Panc1 (cell line): ENCODE measurements at places on chromosomes 7 and 10.

DNA sequence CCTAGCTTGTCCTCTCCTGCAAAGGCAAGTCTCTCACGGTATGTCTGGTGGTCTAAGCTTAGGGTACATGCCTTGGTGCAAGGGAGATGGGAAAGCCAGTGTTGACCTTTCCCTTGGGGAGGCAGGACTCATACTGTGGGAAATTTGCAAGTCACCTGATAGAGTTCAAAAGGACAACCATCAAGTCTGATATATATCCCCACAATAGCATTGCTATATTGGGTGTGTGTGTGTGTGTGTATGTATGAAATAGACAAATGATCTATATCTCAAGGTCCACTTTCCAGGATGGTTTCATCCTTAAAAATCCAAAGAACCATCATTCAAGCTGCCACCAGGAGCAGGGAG, 12.2 kb upstream of the FFAR4 start:
- no peak for DNase-seq

- no peak for DNase-seq
Measured at GRCh38 chr10:32338262-32338661, 8.7 kb downstream of the EPC1 start.

GRCh38 chr7:139104091-139104450, 5.4 kb downstream of the ZC3HAV1 start:
- no peak for DNase-seq

DNA sequence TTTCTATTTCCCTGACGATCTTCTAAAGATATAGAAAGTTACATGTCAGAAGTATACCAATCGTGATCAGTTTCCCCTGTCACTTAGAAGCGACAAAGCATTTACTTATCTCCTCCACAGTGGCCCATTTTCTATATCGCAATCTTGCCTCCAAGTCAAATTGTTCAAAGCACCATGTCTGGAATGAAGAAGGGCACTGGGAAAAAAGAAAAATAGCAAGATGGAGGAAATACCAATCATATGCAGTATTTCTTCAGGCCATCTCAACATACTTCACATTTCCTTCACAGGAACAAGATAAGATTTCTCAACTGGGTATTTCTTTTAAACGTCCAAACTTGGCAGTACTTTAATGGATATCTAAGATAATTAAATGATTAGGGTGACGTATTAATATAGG, 63.3 kb upstream of the IL6 start:
- no peak for DNase-seq

DNA sequence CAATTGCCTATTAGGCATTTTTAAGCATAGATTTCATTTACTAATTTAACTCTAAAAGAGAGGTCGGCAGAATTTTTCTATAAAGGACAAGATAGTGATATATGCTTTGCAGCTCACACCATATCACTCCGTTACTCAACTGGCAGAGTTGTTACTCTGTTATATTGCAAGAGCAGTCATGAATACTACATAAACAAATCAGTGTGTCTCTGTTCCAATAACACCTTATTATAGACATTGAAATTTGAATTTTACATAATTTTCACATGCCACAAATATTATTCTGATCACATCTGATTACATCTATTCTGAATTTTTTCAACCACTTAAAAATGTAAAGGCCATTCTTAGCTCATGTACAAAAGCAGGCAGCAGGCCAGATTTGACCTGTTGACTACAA, 853.9 kb upstream of the LRRTM3 start:
- DNase-seq = no peak

DNA sequence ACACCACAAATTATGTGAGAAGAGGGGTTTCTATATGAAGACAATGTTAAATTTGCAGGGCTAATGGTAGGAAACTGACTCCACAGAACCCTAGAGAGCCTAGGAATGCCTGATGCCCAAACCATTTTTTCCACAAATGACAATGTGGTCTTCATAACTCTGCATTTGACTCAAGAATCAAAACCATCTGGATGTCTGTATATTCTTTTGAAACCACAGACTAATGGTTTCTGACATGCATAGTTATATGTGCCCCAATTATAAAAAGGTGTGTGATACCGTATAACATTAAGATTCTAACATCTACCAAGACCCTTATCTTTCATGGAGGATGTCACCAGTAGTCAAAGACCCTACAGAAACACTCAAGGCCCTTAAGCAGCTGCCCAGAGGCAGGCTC, 20.3 kb downstream of the SEC61G start:
- no peak for DNase-seq

- no peak for DNase-seq
Measured at GRCh38 chr7:65342723-65343629, 30.7 kb upstream of the ZNF92 start.

- DNase-seq = no peak
Measured at GRCh38 chr7:90568213-90568612, 27.9 kb upstream of the CDK14 start.

DNA sequence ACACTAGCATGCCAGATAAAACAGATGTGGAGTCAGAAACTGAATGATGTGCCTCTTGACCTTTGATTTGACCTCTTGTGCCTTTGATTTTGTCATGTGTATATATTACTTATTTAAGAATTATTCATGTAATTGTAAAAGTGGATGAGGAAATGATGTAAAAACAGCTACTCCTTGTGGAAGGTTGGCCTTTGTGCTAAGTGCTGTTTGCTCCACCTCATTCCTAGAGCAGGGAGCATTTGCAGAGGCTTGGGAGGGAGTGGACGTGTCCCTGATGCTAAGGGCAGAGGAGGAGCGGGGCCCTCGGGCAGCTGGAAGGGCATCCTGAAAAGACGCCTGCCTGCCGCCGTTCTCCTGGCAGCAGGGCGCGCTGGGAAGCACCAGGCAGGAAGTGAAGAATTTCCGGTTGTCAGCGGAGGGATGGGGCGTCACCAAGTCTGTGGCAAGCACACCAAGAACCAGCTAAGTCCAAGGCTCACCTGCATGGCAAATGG, 197.6 kb upstream of the ZNF32 start:
- DNase-seq = no peak

- no peak for DNase-seq
Measured at GRCh38 chr10:23453465-23453864, 14.6 kb downstream of the OTUD1 start.

- DNase-seq = no peak
Measured at GRCh38 chr10:102741726-102742237, 2.0 kb upstream of the WBP1L start.

DNA sequence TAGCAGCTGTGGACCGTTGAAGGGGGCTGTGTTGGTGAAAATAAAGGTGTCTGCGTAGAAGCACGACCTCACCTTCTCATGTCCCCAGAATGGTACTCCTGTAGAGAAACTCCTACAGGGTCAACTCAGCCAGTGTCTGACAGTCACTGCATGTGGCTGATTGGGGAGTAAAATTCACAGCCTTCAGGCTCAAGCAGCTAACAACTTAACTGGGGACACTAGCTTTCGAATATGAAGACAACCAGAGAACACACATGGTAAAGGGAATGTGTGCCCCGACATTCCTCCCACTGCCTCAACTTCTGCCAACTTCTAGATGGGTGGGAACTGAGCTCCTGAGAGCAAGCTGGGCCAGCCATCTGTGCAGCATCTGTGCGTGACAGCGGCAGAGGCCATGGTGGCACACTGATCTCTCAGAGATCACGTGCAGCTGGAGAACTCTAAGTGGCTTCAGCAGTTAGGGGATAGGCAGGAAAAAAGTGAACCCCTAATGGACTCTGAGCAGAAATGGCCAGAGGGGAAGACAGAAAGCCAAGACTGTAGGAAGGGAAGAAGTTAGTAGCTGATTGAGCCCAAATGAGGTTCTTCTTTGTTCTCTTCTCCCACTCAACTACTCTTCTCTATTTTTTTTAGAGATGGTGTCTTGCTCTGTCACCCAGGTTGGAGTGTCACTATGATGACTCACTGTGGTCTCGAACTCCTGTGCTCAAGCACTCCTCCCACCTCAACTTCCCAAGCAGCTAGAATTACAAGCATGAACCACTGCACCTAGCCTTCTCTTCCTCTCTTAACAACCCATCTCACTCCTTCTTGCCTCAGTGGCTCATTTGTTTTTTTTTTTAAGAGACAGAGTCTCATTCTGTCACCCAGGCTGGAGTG, 280.8 kb downstream of the ZEB1 start:
- DNase-seq = no peak

GRCh38 chr10:11231285-11231684, 213.6 kb downstream of the CELF2 start:
- no peak for DNase-seq

DNA sequence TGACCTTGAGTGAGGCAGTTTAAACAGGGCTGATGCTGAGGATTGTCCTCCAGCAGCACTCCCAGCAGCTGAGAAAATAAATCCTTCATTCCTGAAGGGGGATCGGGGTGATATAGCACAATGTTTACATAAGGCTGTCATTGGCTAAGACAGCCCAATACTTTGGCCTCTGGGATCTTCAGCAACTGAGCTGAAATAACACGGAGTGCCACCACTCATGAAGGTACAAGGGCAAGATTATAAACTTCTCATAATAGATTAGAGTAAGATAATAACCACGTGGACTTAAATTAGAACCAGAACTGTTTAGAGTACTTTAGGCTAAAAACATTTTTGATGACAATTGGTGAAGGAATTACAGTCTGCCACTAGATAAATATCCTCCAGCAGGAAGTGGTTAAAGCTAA, 70.0 kb upstream of the PAPSS2 start:
- DNase-seq = no peak

DNA sequence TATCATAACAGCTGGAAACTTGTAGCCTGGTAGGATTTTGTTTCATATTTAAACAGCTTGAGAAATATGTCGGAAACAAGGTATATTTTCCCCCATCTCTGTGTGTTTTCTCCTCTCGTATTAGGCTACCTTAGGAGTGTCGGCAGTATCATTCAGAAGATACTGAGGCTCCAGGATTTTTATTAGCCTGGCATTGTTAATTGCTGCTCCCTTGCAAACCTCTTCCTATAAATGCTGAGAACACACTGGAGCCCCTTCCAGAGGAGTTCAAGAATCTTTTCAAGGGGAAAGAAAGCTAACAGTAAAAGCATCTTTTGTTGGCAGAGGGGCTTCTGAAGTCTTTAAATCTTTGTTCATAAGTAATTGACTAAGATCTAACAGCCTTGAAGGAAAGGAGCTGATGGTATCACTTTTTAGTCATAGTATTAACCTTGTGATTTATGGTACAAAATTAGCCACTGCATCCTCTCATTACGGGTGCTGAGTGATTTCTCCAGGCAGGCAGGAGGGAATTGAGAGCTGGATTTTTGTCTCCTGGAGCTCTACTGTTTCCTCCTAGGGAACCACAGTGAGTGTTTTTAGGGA, 998.7 kb downstream of the LRMDA start:
- no peak for DNase-seq

DNA sequence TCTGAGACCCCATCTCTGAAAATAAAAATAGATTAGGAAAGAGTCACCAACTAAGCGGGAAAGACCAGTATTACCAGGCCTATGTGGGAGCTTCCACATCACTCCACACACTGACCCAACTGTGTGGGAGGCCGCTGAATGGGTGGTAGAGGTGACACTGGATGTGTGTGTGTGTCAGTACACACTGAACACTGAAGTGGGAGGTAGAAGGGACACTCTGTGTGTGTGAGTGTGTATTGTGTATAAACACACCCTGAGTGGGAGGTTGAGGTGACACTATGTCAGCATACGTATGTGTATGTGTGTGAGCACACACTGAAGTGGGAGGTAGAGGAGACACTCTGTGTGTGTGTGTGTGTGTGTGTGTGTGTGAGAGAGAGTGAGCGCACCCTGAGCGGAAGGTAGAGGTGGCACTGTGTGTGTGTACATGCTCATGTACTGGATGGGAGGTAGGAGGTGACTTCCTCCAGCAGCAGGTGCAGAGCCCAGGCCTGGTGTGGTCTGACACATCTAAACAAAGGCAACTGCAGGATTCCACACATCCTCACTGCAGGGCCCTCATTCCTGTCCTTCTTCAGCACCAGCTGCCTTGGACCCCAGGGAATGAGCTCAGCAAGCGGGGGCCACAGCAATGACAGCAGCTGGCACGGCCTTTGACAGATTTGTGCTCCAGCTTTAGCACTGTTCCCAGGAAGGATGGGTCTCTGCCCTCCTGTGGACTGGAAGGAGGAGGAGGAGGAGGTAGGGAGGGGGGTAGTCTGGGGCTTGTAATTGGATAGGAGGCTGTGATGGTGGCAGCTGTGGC, 26.5 kb upstream of the RBM20 start:
- no peak for DNase-seq

- no peak for DNase-seq
Measured at GRCh38 chr10:124722798-124723783, 21.1 kb downstream of the FAM53B start.

- DNase-seq = no peak
Measured at GRCh38 chr10:84845628-84846261, 517.4 kb downstream of the CCSER2 start.

DNA sequence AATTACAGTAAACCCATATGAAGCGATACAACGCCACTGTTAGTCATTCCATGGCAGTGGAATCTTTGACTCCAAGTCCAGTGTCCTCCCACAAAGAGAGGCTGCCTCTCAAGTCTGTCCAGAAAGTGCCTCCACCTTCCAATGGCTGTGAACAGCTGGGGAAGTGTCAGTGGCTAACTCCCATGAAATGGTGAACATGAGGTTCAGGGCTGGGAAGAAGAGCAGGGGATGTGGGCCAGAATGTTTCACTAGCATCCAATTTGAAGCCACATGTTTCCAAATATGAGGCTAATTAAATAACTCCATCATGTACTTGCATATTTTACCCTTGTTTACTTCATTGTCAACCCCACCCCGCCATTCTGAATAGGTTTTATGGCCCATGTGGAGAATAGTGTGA, 53.1 kb upstream of the CHST15 start:
- no peak for DNase-seq

GRCh38 chr10:132403511-132404168, 6.6 kb downstream of the PWWP2B start:
- DNase-seq = no peak

DNA sequence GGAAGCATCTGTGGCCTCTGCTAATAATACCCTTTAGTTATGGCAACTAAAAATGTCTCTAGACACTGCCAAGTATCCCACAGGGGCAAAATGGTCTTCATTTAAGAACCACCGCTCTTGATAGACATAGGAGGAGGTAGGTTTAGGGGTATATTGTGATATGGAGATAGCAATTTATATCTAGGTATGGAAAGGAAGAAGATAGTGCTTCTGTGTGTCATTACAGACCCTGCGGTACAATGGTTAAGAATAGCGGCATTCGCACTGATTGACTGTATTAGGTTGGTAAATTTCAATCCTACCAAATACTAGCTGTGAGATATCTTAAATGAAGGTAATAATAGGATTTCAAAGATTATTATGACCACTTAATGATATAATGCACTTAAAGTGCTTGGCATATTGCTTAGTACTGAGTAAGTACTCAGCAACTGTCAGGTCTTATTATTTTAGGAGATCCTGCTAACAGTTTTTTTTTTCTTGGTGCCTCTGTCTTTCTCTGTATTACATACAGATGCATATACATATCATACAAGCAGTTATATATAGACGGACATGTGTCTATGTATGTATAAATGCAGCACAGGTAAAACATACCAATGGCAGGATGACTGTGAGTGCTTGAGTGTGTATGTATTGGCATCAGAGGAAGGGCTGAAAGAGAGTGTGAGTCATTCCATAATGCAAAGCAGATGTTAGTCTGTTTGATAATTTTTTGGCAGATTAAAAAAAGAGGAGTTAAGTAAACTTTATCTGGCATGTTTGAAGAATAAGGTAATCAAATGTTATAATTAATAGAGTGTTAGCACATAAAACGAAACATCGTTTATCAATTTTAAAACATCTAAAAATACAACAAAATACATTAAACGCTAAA, 50.0 kb upstream of the ITGB8 start:
- DNase-seq = no peak
